Natural killer cell (primary cell): ENCODE measurements at places on chromosomes 7 and 10.

GRCh38 chr10:61385231-61386001 lies 67.8 kb downstream of the TMEM26 start:
- DNase-seq = no peak

DNA sequence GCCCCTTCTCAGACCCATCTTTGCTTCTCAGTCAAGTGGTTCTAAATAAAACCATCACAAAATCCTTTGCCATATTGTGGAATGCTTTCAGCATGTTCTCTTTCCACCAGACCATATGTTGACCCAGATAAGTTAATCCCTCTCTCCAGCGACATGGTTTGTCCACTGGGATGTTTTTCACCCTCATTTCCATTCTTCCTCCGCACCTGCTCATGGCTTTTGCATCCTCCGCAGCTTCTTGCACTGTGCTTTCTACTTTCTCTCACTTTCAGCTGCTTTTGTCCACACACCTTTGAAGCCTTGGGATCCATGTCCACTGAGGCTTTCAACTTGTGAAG lies 52.3 kb upstream of the WAC start:
- no peak for DNase-seq

DNA sequence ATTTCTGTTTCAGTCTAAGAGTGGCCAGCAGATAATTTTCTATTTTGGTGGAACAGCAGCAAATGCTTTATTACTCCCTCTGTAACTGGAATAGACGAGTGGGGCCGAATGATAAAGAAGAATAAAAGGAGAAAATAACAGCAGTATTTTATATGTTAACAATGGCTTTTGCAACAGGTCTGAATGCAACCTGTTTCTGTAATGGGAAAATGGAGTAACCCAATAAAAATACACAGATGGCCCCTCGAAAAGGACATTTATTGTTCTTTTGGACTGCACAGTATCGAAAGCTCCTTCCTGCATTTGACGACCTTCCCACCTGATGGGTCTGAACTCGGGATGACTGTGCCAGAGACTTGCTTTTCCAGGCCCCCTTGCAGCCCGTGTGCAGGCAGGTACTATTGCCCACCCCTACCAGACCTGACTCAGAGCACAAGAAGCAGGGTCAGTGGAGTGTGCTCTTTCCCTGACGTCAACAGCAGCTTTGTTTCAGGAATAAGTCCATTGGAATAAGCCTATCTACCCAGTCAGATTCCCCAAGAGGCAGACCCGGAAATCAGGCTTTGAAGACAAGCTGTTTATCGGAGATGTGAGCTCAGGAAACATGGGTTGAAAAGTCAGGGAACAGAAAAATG lies 306.5 kb upstream of the NEBL start:
- no peak for DNase-seq

GRCh38 chr10:50809596-50809995 lies 69.9 kb downstream of the ASAH2B start:
- no peak for DNase-seq

GRCh38 chr10:17109475-17110207 lies 20.0 kb downstream of the CUBN start:
- no peak for DNase-seq

DNA sequence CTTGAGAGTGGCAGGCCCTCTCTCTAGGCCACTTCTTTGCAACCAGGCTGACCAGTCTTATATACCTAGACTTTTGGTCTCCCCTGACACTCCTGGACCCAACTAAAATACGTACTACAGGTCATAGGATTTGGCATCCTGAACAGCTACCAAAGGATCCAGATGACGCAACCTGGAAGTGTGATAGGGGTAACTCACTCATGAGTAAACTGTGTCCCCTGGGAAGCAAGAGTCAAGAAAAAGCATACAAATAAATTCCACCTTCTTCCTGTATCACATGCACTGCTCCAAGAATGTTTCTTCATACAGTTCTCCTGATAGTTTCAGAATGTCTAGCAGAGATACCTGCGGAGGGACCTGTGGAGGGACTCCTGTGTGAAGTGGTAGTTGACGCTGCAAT lies 172.3 kb downstream of the MDFIC start:
- no peak for DNase-seq

DNA sequence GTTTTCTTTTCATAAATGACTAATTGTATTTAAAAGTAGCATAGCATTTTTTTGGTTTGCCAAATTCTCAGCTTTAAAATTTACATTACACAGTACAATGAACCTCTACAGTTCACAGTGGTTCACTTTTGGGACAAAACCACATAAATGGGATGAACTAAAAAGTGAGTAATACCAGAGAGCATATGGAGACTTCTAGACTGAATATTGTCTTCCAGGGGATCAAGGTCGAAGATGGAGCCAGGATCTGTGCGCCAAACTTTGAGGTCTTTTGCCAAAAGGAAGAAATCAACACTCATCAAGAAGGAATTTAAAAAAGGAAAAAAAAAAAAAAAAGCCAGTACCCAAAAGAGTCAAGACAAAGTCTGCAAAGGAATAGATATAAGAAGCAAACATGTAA lies 87.5 kb downstream of the NEBL start:
- no peak for DNase-seq

- no peak for DNase-seq
These were observed 120.9 kb upstream of the KCTD7 start for GRCh38 chr7:66507764-66508296.

DNA sequence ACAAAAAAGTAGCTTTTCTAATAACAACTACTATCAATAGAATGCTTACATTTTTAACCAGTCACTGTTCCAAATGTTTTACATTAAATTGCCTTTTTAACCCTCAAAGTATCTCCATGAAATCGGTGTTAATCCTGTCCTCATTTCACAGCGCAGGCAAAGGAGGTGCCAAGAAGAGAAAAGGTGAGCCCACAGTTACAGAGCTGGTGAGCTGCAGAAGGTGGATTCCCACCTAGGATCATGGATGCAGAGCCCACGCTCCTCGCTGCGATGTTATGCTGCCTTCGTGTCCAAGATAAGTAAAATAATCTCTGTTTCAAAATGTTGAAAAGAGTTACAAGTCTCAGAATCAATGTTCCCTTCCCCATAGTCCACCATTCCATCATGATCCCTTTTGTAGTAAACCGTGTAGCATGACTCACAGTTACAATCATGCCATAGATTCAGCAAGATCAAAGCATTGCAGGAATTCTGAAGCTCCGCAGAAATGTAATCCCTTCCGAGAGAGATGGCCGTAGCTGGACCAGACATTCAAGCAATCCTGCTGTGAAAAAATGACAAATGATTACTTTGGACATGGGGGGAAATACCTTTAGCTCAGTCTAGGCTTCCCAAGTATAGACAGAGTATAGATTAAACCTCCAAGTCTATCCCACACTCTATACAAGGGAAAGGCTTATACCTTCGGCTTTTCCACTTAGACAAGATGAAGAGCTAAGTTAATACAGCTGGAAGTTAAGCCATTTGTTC lies 394.7 kb upstream of the AKR1E2 start:
- DNase-seq = no peak

- DNase-seq = no peak
These were observed 141.7 kb upstream of the ITGB1 start for GRCh38 chr10:33099748-33100147.
